ENCODE measurements at places on chromosomes 4 and X.

DNA sequence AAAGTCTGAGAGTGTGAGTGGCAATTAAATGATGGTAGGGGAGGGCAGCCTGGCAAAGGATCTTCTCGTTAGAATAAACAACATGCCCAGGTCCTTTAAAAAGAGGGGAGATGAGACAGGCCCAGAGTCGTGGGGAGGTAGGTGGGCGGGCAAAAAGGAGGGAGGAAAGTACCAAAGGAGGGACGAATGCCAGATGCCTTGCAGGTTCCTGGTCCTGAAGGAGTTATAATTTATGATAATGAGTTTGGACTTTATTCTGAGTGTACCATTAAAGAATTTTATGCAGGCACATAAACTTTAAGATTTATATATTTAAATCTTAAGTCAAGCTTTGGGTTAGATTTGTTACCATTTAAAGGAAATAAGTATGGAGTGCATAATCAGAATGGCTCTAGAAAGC lies 62.3 kb upstream of the SMARCA5 start:
- no peak for DNase-seq

GRCh38 chr4:186205156-186205555 lies 13.8 kb downstream of the CYP4V2 start:
- no peak for DNase-seq

- DNase-seq: no peak
Observed at GRCh38 chrX:9842541-9842940, 56.3 kb downstream of the SHROOM2 start.

- no peak for DNase-seq
Observed at GRCh38 chrX:9912351-9913145, 54.6 kb upstream of the CLDN34 start.

DNA sequence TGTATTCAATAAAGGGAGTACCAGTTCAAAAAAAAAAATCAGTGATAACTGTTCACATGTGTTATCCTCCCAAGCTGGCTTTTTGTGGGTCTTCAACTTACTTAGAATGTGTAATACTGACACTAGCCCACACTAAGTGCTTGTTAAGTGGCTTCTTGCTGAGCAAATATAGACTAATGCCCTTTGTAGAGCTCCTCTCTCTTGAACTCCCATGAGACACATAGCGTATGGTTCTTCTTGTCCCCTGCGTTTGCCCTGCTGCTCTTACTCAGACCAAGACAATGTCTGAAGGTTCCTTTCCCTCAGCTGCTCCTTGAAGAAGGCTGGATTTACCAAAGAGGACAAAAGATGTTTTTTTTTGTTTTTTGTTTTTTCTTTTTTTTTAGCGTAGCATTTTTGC lies 110.9 kb downstream of the FRAS1 start:
- DNase-seq: no peak

GRCh38 chrX:16923157-16923556 lies 23.3 kb upstream of the REPS2 start:
- DNase-seq: no peak

GRCh38 chrX:18075603-18076002 lies 145.1 kb downstream of the BEND2 start:
- DNase-seq: no peak

- DNase-seq: no peak
Observed at GRCh38 chr4:67727124-67727850, 26.3 kb upstream of the UBA6 start.

DNA sequence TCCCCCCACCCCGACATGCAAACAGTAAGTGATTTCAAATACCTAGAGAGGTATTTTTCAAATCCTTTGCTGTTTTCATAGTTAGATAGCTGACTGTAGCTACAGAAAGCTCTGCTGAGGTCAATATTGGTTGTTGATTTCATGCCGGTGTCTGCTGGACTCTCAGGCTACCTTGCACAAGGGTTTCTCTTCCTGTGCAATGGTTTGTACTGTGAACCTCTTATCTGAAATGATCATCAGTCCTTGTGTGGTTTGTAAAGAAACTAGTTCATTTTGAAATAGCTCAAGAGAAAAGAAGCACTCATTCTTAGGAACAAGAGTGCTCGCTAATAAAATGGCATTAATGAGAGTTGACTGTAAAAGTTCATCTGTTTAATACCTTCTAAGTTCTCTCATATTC lies 2.1 kb downstream of the MTM1 start:
- no peak for DNase-seq

- DNase-seq: no peak
Observed at GRCh38 chr4:146401274-146401673, 120.5 kb downstream of the SLC10A7 start.
